H9 (cell line): ENCODE measurements at places on chromosomes 16 and 17. TPM values are rescaled to one million over a fixed set of nuclear protein-coding genes. Genes with fewer than 3 reads are reported as not detected.

GRCh38 chr17:12568358-12569251, 97.1 kb upstream of the MYOCD start:
- H3K27me3 ChIP-seq, result no peaks in the 10 kb centered on the region
- no peak overlapping the region for H3K4me3 ChIP-seq
- no peaks in the 10 kb centered on the region for H3K36me3 ChIP-seq
- H3K4me1 ChIP-seq, result no peaks in the 10 kb centered on the region
- H3K27ac ChIP-seq, result no peak overlapping the region

The ZP2 gene
- total RNA-seq, result not detected in 2 replicates

The CFAP119 gene
- total RNA-seq, result 5.4 and 7.4 TPM in 2 replicates

DNA sequence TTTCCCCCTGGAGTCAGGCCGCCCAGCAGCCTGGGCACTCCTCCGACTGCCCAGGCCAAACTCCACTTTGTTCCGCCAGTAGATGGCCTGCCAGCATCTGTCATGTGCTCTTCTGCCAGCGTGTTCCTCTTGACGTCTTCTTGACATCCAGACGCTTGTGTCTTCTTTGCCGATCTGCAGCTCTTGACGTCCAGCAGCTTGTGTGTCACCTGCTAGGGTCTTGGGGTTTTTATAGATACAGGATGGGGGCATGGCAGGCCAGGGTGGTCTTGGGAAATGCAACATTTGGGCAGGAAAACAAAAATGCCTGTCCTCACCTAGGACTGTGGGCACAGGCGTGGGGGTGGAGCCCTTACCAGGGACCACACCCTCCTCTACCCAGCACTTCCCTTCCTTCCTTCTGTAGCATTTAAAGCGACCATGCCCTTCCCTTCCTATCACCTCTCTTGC, 88.7 kb downstream of the BMERB1 start:
- no peak overlapping the region; the same call in 2 of the 3 replicates for H3K4me3 ChIP-seq
- H3K27ac ChIP-seq, result no peak overlapping the region
- DNase-seq, result no peak
- no peaks in the 10 kb centered on the region for H3K36me3 ChIP-seq
- H3K27me3 ChIP-seq, result no peaks in the 10 kb centered on the region

DNA sequence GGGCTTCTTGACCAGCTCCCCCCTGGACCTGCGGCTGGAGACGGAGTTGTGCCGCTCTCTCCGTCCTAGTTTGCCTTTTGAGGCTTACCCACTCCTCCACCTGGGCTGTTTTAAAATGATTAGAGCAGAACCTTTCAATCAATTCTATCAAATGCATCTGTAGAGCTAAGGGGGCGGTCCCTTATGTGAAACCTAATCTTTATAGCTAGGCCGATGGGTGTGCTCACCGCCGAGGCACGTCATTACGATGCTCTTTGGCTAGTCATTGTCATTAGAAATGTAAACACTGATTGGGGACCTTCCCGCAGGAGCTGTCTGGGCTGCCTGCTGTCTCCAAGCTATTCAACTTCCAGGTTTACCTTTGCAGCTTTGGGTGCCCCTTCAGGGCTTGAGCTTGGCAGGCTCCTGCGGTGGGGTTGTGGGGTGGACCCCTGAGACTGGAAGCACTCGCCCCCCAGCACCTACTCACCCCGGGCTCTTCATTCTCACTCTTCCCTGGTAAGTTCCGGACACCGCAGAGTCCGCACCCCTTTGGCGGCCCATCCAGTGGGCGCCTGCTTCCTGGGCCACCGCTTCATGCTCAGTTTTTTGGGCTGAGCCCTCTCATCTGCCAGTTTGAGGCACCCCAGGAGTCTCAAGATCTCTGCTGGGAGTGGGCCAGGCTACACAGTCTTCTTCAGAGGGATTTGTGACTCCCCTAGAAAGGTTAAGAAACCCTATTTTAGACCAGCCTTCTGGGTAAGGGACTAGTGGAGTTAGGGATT, 20.9 kb upstream of the IL17C start:
- no peak for DNase-seq
- H3K27me3 ChIP-seq, result no peaks in the 10 kb centered on the region
- H3K36me3 ChIP-seq, result peaks cover 43% of the 10 kb centered on the region
- no peak overlapping the region for H3K4me3 ChIP-seq
- no peaks in the 10 kb centered on the region for H3K4me1 ChIP-seq
- no peak overlapping the region for H3K27ac ChIP-seq

- H3K27me3 ChIP-seq, result no peaks in the 10 kb centered on the region
- no peak for DNase-seq
- H3K4me3 ChIP-seq, result no peak overlapping the region
- H3K36me3 ChIP-seq, result no peaks in the 10 kb centered on the region
- H3K27ac ChIP-seq, result no peak overlapping the region
- H3K4me1 ChIP-seq, result no peaks in the 10 kb centered on the region; the same call in 1 of the 2 replicates
Measured at GRCh38 chr17:13665872-13666635, 64.3 kb upstream of the HS3ST3A1 start.

- no peak for DNase-seq
- H3K36me3 ChIP-seq, result no peaks in the 10 kb centered on the region
- H3K4me3 ChIP-seq, result no peak overlapping the region
- no peak overlapping the region for H3K27ac ChIP-seq
- H3K27me3 ChIP-seq, result no peaks in the 10 kb centered on the region
Measured at GRCh38 chr16:74862743-74863244, 88.2 kb upstream of the FA2H start.

The GP1BA gene
- total RNA-seq, result not detected in 2 replicates

- H3K4me3 ChIP-seq, result no peak overlapping the region
- H3K36me3 ChIP-seq, result no peaks in the 10 kb centered on the region
- H3K27me3 ChIP-seq, result no peaks in the 10 kb centered on the region
- H3K4me1 ChIP-seq, result no peaks in the 10 kb centered on the region
Measured at GRCh38 chr16:73365016-73365551, 317.2 kb upstream of the ZFHX3 start.

- no peak for DNase-seq
- no peak overlapping the region for H3K27ac ChIP-seq
- H3K4me1 ChIP-seq, result no peaks in the 10 kb centered on the region
- no peak overlapping the region for H3K4me3 ChIP-seq
- H3K36me3 ChIP-seq, result peaks cover 14% of the 10 kb centered on the region; the same call in 1 of the 2 replicates
Measured at GRCh38 chr17:65841089-65841488, 279.6 kb upstream of the AXIN2 start.

The HBA1 gene
- total RNA-seq, result 2.0 and 7.2 TPM in 2 replicates

DNA sequence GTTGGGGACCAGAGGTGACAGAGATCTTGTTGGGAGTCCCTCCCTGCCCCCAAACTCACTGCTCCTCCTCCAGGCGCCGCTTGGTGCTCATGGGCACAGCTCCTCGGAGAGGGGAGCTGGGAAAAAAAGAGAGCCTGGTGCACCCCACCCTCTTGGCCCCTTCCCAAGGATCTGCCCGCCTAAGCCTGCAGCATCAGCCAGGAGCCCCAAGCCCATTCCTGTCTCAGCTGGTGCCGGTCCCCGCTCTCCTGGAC, 400 bp downstream of the HCFC1R1 start:
- H3K4me1 ChIP-seq, result peaks cover 2% of the 10 kb centered on the region; the same call in 1 of the 2 replicates
- peak overlapping the region; percentile 96 for H3K4me3 ChIP-seq
- H3K27me3 ChIP-seq, result no peaks in the 10 kb centered on the region
- peaks cover 32% of the 10 kb centered on the region for H3K36me3 ChIP-seq

DNA sequence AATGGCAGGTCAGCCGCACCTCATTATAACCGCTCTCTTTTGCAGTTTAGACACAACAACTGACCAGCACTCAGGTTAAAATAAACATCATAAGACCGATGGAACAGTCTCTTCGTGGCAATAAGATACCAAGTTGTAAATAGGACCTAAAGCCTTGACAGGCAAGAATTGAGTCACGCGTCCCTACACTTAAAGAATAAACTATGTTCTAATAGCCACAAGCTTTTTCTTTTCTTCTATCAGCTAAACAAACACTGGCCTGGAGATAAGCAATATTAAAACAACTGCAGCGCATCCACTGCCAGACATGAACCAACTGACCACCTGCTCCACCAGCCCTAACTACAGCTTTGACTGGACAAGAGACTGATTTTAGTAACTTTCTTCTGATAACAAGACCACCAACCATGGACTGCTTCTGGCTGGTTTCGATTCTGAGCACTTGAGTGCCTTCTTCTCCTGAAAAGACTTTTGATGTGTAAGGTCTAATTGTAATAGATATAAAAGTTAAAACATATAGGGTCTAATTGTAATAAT, 17.5 kb downstream of the SLFN12L start:
- H3K4me1 ChIP-seq, result no peaks in the 10 kb centered on the region
- H3K36me3 ChIP-seq, result no peaks in the 10 kb centered on the region
- no peak overlapping the region for H3K27ac ChIP-seq
- DNase-seq, result no peak
- H3K4me3 ChIP-seq, result no peak overlapping the region
- no peaks in the 10 kb centered on the region for H3K27me3 ChIP-seq

DNA sequence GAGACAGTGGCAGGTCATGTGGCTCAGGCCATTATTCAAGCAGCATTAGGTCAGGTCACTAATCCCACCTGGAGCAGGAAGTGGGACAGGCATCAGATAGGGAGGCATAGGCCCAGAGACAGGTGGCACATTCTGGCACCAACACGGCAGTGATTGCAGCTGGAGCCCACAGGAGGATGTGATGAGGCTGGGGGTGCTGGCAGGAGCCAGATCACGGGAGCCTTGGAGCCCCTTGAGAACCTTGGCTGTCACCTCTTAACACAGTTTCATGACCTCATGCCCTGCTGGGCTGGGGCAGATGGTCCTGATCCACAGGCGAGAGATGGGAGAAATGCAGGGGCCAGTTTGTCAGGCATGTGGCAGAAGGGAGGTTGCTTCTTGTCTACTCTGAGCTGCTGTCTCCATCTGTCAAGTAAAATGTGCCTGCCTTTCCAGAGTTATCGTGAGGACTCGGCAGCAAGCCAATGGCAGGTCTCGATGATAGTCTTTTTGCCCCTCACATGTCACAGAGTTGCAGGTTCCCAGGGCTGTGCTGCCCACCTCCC, 109.6 kb downstream of the CLEC16A start:
- H3K27ac ChIP-seq, result no peak overlapping the region
- no peaks in the 10 kb centered on the region for H3K27me3 ChIP-seq
- no peak for DNase-seq
- H3K4me3 ChIP-seq, result no peak overlapping the region
- no peaks in the 10 kb centered on the region; the same call in 2 of the 3 replicates for H3K36me3 ChIP-seq

DNA sequence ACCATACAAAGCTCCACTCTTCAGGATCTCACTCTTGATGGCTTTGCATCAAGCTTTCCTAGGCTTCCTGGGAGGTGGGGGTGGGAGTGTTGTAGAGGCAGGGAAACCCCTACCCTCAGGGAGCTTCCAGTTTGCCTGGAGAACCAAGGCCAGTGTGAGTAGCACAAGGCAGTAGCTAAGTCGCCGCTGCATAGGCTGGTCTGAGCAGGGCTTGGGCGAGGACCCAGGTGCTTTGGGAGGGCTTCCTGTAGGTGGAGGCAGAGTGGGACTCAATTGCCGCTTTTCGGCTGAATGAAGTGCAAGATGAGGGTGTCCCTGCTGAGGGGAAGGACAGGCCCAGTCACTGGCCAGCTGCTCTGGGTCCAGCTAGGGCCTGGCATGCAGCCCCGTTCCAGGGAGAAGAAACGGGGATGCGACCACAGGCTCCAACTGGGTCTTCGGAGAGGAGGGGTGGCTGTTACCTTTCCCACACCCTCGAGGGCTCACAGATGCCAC, 3.9 kb downstream of the CD79B start:
- no peaks in the 10 kb centered on the region; the same call in 1 of the 2 replicates for H3K4me1 ChIP-seq
- no peak overlapping the region for H3K4me3 ChIP-seq

The TMEM235 gene
- 0.13 and 0.28 TPM in 2 replicates for total RNA-seq

The LRRC37A gene
- 1.9 and 2.0 TPM in 2 replicates for total RNA-seq

DNA sequence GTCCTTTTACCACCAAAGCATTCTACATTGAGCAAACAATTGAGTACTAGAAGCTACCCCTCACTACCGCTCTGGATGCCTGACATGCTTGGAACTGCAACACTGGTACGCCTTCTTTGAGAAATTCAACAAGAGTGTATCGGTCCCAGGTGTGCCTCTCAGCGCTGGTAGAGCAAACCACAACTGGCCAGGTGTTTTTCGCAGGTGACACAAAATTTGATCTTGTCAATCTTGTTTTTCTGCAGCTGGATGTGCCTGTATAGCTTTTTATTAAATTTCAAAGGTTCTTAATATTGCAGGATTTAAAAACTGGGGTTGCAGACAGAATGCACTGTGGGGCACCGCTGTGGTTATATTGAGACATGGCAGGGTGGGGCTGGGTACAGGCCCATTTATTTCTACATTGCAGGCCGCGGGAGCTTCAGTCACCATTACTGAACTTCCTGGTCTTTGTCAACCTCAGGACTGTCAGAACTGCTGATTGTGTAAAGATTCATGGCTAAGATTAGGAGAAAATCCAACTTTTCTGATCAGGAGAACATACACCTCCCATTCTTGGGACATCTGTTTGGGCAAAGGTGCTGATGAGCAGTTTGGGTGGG, 4.5 kb upstream of the SNX20 start:
- no peaks in the 10 kb centered on the region for H3K4me1 ChIP-seq
- H3K27ac ChIP-seq, result no peak overlapping the region
- H3K4me3 ChIP-seq, result no peak overlapping the region
- no peaks in the 10 kb centered on the region for H3K27me3 ChIP-seq

DNA sequence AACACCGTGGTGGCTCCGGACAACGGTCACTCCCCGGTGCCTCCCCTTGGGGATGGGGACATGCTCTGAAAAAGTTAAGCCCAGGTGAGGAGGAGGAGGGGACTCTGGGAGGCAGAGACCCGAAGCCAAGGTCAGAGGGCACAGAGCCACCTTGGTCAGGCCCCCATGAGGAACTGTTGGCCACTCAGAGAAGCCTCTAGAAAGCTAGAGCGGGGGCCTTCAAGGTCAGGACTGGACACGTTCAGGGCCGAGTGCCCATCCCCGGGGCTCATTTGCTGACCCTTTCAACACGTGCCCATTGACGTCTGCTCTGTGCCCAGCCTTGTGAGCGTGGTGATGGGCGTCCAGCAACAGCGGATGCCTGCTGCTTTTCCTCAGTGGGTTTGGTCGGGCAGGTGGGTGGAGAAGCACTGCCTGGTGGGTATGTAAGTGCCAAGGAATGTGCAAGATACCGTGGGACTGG, 38.2 kb downstream of the HASPIN start:
- peaks cover 8% of the 10 kb centered on the region for H3K36me3 ChIP-seq
- no peaks in the 10 kb centered on the region for H3K4me1 ChIP-seq
- H3K27ac ChIP-seq, result no peak overlapping the region
- no peaks in the 10 kb centered on the region for H3K27me3 ChIP-seq
- DNase-seq, result no peak
- H3K4me3 ChIP-seq, result no peak overlapping the region

DNA sequence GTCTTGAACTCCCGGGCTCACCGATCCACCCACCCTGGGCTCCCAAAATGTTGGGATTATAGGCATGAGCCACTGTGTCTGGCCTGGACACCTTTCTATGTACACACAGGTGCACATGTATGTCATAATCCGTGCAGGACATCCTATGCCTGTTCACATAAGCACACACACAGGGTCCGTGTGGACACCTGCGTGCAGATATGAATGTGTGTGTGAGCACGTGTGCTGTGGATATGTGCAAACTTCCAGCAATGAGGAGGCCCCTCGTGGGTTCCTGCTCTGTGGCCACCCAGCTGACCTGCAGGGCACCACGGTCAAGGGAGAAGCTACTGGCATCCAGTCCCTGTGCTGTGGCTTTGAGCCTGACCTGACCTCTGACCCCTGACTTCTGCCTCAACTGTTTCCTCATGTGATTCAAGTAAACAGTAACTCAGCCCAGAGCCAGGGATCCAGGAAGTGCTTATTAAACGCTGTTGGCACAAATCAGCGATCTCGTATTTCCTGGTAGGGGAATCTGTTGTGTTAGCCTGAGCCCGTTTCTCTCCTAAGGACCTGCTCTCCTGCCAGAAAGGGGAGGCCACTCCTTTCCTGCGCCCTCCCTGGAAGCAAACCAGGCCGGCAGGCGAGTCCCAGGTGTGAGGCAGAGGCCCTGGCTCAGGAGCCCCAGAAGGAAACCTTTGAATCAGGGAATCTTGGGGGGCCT, 6.5 kb downstream of the CPNE7 start:
- H3K36me3 ChIP-seq, result no peaks in the 10 kb centered on the region; the same call in 2 of the 3 replicates
- no peak overlapping the region for H3K4me3 ChIP-seq
- no peaks in the 10 kb centered on the region; the same call in 1 of the 2 replicates for H3K27me3 ChIP-seq
- H3K4me1 ChIP-seq, result no peaks in the 10 kb centered on the region
- DNase-seq, result no peak
